ENCODE measurements at places on chromosomes 7 and 10.
A peak's percentile ranks its signal among the peaks of the same experiment; 100 is the strongest.

DNA sequence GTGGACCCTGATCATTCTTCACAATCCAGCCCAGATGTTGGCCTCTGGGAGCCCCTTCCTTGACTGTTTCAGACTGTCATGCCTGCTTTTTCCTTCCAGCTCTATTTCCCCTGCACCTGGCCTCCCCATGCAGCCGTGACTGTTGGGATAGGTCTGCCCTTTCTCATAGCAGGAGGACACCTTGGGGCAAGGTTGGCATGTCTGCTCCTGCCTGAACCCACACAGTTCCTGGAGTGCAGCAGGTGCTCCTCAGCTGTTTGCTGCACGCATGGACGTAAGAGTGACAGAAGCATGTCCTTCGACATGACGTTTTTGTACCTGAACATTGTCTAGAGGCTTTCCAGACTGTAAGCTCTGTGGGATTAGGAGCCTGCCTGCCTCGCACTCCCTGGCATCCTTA is 24.0 kb downstream of the POR start:
- no peak for DNase-seq

- DNase-seq: no peak
Observed at GRCh38 chr10:22831586-22831985, 96.3 kb upstream of the ARMC3 start.

GRCh38 chr10:88616250-88616977 is 29.9 kb downstream of the LIPJ start:
- DNase-seq: no peak

GRCh38 chr7:72805526-72806494 is 22.2 kb downstream of the TYW1B start:
- DNase-seq: no peak

- DNase-seq: peak; percentile 77
Observed at GRCh38 chr10:52313933-52314821, at the start of gene DKK1. TSS of gene DKK1 (plus strand) at chr10:52314281. CDS start at chr10:52314435, 154 bp downstream.

DNA sequence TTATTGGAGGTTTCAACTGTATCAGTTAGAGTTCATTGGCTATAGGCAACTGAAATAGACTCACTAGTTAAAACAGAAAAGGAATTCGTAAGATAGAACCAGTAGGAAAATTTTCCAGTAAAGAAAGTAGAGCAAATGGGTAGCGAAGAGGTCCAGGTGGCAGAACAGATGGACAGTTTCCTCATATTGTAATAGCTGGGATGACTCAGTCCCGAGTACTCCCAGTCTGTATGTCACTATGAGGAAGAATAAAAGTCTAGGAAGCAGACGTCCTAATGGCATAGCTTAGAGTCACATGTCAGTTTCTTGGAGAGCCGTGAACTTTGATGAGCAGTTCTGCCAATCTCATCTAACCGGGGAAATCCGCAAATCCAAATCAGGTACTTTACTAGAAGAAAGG is 95.3 kb downstream of the RNF32 start:
- DNase-seq: no peak

GRCh38 chr10:68560943-68561864 is 1.1 kb downstream of the TET1 start:
- peak; percentile 55 for DNase-seq

DNA sequence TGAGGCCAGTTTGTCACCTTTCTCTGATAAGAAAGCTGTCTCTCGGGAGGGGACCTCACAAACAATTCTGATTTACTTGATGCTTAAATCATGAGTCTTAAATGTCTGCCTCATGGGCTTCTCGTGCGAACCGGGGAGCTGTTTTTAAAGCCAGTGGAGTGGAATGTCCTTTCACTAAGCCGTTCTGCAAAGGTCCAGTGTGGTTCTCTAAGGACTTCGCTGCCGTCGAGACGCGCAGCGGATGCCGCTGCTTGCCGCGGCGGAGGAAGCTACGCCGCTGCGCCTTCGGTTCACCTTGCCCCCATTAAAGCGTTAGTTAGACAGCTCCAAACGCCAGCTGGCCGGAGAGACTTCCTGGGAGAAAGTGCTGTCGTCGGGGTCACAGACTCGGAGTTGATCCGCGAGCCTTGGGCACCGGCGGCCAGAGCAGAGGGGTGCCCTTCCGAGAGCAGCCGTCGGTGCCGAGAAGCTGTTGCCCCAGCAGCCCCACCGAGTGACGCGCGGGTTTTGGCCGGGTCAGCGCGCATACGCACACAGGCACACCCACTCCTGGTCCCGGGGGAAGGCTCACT is 1.3 kb upstream of the HMX3 start:
- DNase-seq: no peak

GRCh38 chr7:134985894-134986362 is 380 bp upstream of the AGBL3 start:
- DNase-seq: no peak

DNA sequence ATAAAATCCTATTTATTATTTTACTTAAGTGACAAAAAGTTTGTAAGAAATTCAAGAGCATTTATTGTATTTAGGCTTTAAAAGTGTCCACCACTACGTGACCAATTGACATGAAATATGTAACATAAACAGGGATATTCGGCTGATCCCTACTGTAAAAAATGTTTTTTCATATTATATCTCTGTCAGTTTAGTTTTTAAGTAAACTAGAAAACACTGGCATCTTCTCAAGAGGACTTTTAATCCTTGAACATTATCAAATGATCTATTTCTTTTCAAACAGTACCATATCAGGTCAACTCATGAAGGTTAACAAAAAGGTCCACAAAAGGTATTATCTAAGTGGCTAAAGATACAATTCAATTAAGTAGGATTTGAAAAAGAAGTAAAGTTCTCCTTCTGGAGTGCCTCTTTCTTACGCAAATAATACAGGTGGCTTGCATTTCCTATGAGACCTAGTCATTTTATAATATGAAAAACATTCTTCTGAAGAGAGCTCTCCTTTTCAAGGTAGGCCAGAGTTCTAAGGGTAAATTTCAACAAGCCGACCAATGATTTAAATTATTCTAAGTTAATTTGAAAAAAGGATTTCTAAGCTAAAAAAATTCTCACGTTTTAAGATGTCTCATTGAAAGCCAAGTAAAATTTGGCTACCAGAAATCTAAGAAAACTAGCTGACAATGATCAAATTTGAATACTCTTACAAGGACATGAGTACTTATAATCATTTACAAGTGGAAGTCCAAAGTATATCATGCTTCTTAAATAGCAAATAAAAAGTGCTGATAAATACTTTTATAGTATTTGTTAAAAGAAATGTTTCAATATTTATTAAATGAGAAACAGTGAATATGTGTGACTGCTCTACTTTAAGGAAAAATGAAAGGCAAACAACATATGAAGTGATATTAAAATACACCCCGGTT is 133.5 kb downstream of the NRBF2 start:
- no peak for DNase-seq

DNA sequence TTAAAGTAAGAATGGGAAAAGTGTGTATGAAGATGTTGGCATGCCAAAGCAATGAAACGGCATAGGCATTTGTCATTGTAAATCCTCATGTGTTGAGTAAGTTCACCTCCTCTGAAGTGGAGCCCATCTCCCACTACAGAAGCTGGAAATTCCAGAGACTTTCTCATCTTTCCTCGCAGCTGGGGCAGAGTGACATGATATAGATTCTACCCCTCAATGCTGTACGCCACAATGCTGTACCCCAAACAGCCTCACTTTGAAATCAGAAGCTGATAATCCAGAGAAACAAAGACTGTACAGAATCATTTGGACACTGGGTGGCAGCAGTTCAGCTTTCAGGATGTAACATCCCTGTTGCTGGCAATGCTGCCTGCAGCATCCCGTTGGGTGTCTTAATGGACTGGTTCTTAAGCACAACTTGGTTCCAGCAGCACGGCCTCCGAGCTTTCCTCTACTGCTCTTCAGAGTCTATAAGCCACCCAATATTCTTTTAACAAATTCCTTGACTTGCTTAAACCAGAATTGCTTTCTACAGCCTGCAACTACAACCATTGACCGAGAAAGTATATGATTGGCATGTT is 18.8 kb downstream of the ZC3HAV1L start:
- DNase-seq: peak; percentile 84

GRCh38 chr7:133082390-133082766 is 488 bp upstream of the CHCHD3 start:
- DNase-seq: no peak

DNA sequence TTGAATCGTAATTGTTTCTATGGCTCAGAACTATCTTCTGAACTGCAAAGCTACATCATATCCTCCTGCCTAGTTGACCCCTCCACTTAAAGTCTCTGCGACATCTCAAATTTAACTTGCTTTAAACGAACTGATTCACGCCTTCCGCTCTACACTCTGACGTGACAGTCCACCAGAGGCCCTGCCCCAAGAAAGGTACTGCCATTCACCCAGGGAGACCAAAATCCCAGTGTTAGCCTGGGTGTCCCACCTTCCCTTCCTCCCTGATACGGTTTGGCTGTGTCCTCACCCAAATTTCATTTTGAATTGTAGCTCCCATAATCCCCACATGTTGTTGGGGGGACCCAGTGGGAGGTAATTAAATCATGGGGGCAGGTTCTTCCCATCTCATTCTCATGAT is 90.8 kb downstream of the CPXM2 start:
- no peak for DNase-seq

- no peak for DNase-seq
Observed at GRCh38 chr10:109939315-109939961, 16.1 kb upstream of the XPNPEP1 start.

GRCh38 chr7:78438433-78438832 is 639.9 kb downstream of the PHTF2 start:
- no peak for DNase-seq

DNA sequence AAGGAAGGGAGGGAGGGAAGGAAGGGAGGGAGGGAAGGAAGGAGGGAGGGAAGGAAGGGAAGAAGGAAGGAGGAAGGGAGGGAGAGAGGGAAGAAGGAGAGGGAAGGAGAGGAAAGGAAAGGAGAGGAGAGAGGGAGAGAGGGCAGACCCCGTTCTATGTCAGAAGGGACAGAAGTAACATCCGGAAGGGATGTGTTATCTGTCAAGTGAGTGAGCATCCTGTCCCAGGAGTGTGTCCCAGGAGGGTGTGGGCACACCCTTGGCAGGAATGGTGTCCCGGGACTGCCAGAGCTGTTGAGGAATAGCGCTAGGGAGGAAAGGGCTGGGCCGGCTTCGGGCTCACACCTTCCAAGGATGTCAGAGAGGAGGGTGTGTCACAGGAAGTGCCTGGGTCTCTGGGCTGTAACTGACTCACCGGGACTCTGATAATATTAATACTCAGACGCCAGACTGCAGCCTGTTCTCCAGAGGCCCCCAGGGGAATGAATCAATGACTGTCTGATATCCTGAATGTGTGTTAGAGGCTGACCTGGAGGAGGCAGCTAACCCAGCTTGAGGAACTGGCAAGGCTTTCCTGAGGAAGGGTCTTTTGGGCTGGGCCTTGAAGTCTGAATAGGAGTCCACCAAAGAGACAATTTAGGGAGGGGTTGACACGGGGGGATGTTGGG is 125.6 kb upstream of the TNRC18 start:
- peak; percentile 46 for DNase-seq

Measured in D341Med (cell line).